ENCODE measurements at places on chromosomes 12 and 14.

DNA sequence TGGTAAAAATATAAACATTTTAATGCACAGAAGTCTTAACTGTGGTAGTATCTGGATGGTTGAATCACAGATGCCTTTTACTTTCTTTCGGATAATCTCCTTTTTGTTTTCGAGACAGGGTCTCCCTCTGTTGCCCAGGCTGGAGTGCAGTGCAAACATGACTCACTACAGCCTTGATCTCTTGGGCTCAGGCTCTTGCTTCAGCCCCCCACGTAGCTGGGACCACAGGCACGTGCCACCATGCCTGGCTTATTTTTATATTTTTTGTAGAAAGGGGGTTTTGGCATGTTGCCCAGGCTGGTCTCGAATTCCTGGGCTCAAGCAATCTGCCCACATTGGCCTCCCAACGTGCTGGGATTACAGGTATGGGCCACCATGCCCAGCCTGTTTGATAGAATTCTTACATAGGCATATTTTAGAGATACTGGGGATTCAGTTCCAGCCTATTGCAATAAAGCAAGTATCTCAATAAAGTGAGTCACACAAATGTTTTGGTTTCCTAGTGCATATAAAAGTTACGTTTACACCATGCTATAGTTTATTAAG, 99.2 kb downstream of the SNAPC1 start:
- no peak for DNase-seq

DNA sequence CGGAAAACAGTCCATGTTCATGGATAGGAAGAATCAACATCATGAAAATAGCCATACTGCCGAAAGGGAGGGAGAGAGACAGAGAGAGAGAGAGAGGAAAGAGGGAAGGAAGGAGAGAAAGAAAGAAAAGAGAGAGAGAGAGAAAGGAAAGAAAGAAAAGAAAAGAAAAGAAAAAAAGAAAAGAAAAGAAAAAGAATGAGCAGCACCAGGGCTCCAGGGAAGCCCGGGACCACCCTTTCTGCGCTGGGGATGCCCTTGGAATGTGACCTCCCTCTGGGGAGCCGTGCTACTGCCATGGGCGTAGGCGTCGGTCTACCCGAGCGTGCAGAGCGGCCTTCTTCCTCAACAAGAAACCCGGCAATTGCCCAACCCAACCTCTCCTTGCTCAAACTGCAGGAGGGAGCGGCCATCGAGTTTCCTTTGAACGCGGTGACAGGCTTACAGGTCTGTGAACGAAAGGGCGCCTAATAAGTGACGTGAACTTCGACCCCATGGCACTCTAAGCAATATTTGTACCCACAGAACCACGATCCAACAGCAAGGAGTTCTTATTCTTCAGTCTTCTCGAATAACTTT, 16.9 kb downstream of the OR6S1 start:
- DNase-seq, result peak; percentile 75

- DNase-seq, result no peak
Observed at GRCh38 chr14:69263771-69264170, 3.8 kb downstream of the GALNT16 start.

DNA sequence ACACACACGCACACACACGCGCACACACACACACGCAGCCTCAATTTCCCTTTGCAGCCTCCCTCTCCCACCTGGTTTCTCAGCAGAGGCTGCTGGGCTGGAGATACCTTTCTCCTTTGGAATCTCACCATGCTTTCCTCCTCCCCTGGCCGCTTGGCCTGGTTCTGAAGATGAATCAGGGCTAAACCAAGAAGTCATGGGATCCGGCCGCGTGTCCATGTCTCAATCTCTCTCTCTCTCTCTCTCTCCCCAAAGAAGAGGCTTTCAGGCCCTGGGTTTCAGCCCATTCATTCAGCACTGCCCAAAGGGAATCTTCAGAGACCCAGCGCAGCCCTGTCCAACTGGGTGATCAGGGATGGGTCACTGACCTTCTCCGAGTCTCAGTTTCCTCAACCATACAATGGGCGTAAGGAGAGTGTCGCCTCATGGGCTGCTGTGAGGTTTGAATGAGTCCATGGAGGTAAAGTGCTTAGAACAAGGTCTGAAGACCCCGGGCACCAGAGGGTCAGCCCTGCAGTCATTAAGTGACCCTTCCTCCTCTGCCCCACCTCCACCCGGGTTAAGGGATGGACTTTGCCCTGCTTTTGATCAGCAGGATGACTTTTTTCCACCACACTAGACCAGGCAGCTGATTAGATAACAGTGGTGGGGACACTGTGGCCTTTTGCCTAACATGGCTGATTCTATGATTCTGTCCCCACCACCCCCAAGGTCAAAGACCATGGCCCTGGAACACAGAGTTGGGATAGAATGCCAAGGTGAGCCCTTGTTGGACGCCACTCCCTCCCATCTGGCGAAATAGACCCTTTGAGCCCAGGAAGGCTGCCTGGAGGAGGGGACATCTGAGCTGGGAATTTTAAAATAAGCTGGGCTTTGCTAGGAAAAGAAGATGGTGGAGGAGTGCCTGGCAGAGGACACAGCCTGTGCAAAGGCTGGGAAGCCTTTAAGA, 42.1 kb downstream of the SCARB1 start:
- DNase-seq, result no peak

All from activated CD4-positive, alpha-beta T cell treated with anti-CD3 and anti-CD28 coated beads, Interleukin-2, Interleukin-6, amounts not matched to agents 100 ng/mL and 50 ng/mL, durations not matched to agents 16 hours and 8 hours (primary cell).